NCI-H510A (cell line): ENCODE measurements at places on chromosomes 13 and 19.

DNA sequence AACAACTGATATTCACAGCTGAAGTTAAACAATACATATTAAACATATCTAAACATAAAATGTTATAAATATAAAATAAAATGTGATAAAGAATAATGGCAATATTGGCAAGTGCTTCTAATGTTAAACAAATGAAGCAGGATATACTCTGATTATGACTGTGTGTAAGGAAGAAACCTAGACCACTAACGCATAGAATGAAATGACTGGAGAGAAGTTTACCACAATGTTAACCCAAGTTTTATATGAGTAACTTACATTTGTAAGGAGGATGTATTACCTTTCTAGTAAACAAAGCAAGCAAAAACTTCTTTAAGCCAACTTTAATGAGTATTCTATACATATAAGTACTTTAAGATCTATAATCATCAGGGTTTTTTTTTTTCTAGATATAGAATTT, 43.0 kb downstream of the RB1 start:
- DNase-seq = no peak

GRCh38 chr13:99282264-99283231, 24.4 kb upstream of the GPR18 start:
- no peak for DNase-seq

- no peak for DNase-seq
Measured at GRCh38 chr13:60267498-60268202, 103.9 kb upstream of the DIAPH3 start.

DNA sequence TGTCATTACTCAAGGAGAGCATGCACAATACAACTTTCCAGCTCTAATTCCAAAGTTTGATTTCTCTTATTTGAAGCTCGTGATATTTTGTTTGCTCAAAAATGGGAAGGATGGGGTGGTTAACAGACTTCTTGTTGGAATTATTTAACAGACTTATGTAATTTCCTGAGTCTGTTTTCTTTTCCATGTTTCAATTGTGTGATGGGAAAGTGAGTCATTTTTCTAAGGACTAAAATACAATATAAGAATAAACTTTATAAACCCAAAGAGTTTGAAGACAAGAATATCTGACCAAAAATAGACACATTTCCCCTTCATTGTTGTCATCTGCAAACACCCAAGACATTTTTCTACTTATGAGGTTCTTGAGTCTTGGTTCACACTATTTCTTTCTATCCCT, 211.8 kb upstream of the SLITRK5 start:
- no peak for DNase-seq

GRCh38 chr13:28325022-28325421, 169.9 kb downstream of the FLT1 start:
- DNase-seq = no peak

- DNase-seq = no peak
Measured at GRCh38 chr13:33927315-33927714, 109.4 kb downstream of the RFC3 start.

GRCh38 chr13:39913339-39913738, 257.9 kb downstream of the COG6 start:
- no peak for DNase-seq

GRCh38 chr19:33117501-33117900, 14.4 kb upstream of the WDR88 start:
- no peak for DNase-seq

- DNase-seq = no peak
Measured at GRCh38 chr19:3607303-3608078, 816 bp upstream of the TBXA2R start.

DNA sequence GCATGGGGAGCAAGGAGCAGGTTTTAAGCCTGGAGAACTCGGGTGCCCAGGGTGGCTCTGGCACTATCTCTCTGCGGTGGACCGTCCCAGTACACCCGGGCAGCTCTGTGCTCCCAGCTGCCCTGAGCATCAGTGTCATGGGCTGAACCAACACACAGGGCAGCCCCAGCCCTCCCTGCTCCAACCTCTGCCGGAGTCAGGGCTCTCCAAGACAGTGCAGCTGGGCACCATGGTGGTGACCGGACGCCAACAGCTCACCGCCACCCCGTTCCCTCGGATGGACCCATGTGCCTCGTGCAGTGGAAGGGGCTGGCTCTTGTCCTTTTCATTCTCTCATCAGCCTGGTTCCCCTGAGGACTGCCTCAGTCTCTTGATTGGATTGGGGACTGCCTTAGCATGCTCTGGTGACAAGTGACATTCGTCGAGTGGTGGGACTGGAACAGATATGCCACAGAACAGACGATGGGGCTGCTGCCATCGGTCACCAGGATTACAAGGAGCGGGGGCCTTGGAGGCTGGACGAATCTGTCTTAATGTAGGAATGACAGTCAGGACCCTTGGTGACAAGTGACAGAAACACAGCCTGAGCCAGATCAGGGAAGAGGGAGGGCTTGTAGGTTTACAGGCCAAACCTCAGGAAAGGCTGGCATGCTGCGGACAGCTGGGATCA, 25.7 kb upstream of the VSTM2B start:
- no peak for DNase-seq
